ENCODE measurements at places on chromosomes 13 and 19. TPM values are rescaled to one million over a fixed set of nuclear protein-coding genes. Genes with fewer than 3 reads are reported as not detected.

DNA sequence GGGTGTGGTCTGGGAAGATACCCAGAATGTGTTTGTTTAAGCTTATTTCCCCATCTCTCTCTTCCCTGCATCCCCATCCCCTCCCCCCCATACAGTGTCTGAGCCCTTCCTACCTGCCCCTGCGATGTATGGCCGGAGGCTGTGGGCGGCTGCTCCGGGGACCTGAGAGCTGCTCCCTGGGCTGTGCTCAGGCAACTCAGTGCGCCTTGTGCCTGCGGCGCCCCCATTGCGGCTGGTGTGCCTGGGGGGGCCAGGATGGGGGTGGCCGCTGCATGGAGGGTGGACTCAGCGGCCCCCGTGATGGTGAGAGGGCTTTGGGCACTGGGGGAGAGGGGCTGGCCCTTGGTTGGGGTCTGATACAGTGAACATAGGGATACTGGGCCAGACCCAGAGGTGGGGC lies 21.7 kb downstream of the CNFN start:
- DNase-seq = no peak

DNA sequence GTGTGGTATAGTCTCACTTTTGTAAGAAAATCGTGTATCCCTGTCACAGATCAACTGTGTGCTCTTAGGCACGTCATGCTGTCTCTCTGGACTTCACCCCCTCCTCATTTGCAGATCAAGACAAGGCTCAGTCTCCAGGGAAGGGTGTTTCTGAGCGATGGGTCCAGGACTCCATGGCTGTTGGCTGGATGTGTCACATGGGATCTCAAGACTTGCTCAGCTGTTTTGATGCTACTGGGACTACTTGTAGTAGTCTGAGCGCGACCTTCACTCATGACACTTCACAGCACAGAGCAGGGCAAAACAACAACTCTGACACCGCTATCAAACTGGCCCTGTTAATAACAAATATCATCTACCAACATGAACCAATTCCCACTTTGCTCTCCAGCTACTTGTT lies 36.2 kb downstream of the SMAD9 start:
- DNase-seq = no peak

The ZNF850 gene
- 10.8 TPM for total RNA-seq

- no peak for DNase-seq
Measured at GRCh38 chr13:112744168-112745021, 54.6 kb downstream of the ATP11A start.

The GNA15 gene
- total RNA-seq = 6.2 TPM

- no peak for DNase-seq
Measured at GRCh38 chr19:55753401-55753800, 5.5 kb upstream of the RFPL4A start.

GRCh38 chr13:34431827-34432581 lies 510.1 kb upstream of the NBEA start:
- no peak for DNase-seq

DNA sequence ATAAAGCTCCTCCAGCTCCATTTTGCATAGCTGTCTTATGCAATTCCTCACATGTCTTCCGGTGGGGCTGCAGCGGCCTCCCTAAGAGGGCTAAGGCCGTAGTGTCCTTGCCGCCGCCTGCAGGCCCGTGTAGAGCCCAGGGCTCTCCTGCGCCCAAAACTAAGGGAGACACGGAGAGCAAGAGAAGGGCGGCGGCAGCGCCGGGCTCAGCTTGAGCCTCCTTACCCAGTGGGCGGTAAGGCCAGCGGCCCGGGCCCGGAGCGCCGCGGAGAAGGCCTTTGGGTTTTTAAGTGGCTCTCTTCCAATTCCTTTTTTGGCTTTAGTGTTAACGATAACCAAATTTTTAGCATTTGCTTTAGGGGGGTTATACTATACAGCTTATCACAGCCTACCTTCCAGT lies 30.1 kb downstream of the ZNF677 start:
- DNase-seq = no peak

GRCh38 chr13:80463673-80464352 lies 122.9 kb upstream of the SPRY2 start:
- no peak for DNase-seq

The KCNRG gene
- 3.5 TPM for total RNA-seq

- no peak for DNase-seq
Measured at GRCh38 chr19:15450528-15450890, 753 bp upstream of the WIZ start.

DNA sequence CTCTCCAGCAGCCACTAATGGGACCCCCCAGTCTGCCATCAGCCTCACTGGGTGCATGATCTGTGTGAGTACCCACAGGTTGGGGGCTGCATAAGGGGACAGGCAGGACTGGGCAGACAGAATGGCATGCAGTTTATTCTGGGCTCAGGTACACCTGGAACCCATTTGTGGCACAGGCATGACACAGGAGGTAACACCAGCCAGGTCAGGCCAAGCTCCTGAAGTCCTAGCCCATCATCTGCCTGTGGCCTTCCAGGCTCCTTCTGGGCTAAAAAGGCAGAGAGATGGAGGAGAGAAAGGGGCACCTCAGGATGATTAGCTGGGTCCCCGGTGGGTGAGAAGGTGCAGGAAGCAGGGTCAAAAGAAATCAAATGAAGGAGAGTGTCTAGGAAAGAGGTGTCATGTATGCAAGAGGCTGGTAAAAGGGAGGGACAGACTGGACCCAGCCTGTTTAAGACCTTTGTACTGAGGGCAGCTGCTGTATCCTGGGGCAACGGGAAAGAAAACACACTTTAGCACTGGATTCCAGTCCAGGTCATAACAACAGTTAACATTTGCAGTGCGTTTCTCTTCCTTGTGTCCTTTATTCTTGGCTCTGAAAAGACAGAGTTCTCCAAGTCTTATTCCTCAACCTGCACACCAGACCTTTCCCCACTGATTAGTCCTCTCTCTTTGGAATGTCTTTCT lies 20.2 kb upstream of the DGKH start:
- DNase-seq = no peak

GRCh38 chr13:94656766-94657165 lies 55.1 kb downstream of the GPR180 start:
- DNase-seq = no peak

The CGB1 gene
- total RNA-seq = not detected

GRCh38 chr19:2976609-2977000 lies 759 bp upstream of the TLE6 start:
- no peak for DNase-seq

- no peak for DNase-seq
Measured at GRCh38 chr19:15812060-15812722, 3.3 kb downstream of the OR10H1 start.

DNA sequence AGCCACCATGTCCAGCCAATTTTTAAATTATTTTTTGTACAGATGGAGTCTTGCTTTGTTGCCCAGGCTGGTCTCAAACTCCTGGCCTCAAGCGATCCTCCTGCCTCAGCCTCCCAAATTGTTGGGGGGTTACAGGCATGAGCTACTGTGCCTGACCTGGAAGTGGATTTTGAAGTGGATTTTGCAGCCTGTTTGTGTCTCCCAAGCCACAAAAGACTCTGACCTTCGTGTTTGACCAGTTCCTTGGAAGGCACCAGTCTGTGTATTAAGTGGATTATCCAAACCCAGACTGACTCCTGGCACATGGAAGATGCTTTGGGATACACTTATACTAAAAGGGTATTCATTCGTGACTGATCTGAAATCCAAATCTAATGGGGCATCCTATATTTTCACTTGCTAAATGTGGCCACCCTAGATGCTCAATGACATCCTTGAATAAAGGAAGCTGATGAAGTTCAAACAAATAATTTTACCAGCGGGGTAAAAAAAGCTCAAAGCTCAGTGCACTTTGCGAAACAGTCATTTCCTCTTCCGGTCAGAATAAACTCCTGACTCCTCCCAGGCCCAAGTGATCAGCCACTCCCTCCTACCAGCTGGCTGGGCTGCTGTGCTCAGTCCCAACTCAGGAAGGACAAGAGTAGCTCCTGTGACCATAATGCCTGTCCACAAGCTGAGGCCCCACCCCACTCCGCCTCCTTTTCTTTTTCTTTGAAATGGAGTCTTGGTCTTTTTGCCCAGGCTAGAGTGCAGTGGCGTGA lies 32.6 kb upstream of the GATAD2A start:
- no peak for DNase-seq

DNA sequence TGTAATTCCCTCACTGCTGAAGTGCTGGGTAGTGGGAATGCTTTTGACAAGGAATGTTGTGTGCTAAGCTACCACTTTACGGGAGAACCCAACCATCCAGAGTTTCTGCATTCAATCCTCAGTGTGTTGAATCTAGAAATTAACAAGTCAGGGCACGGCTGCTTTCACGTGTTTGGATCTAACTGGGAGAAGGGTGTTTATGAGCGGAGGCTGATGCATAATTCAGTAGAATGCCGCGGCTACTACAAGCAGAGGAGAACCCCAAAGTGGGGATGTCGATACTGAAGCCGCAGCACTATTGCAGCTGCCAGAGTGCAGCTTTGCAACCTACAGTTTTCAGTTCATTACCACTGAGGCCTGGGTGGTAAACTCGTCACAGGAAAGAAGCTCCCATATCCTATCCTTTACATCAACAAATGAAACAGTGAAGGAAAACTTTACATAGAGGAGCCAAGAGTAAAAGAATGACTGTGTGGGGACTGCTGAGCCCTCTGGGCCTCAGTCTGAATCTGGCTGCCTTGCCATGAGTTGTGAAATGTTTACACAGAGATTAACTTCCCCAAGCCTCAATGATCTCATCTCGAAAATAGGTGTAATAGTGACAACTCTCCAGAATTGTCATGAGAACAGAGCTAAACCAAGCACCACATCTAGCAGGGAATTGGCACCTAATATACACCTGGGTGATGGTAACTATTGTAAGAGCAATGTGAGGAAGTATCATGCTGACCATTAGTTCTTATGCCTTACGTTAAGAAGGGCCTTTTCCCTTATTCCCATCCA lies 531.7 kb downstream of the MYO16 start:
- DNase-seq = no peak

GRCh38 chr13:69461397-69461796 lies 646.2 kb upstream of the ATXN8OS start:
- no peak for DNase-seq

The KCNK6 gene
- total RNA-seq = 11.8 TPM

The CD22 gene
- total RNA-seq = 8.8 TPM
